Caco-2 (cell line): ENCODE measurements at places on chromosomes 5 and 9. TPM values are rescaled to one million over a fixed set of nuclear protein-coding genes. Genes with fewer than 3 reads are reported as not detected.

The PITX1 gene
- 114 and 117 TPM in 2 replicates for total RNA-seq

The NTRK2 gene
- total RNA-seq, result not detected in 2 replicates

The ADAMTS6 gene
- 0.23 and 0.67 TPM in 2 replicates for total RNA-seq

The PIP5K1B gene
- total RNA-seq, result 10.3 and 12.9 TPM in 2 replicates

The SHISAL2B gene
- total RNA-seq, result not detected in 2 replicates

The DMGDH gene
- total RNA-seq, result 0.28 and 1.8 TPM in 2 replicates

The RASGEF1C gene
- total RNA-seq, result not detected in 2 replicates

The AHRR gene
- 0.91 and 1.1 TPM in 2 replicates for total RNA-seq

The HAPLN1 gene
- 2.4 and 4.9 TPM in 2 replicates for total RNA-seq

The FBP2 gene
- not detected in 2 replicates for total RNA-seq

The RNF38 gene
- 41.0 and 43.3 TPM in 2 replicates for total RNA-seq

The ZNF484 gene
- total RNA-seq, result 3.3 and 3.6 TPM in 2 replicates

The IRX1 gene
- not detected in 2 replicates for total RNA-seq

The OLFML2A gene
- total RNA-seq, result 1.1 and 1.2 TPM in 2 replicates

The ECSCR gene
- not detected in 2 replicates for total RNA-seq

The CDH12 gene
- total RNA-seq, result not detected in 2 replicates

The MEGF10 gene
- not detected in 2 replicates for total RNA-seq

The QRFP gene
- not detected in 2 replicates for total RNA-seq

The RNF180 gene
- total RNA-seq, result 0.23 and 0.61 TPM in 2 replicates

The MFAP3 gene
- 21.9 and 24.1 TPM in 2 replicates for total RNA-seq

The SPINK6 gene
- total RNA-seq, result not detected in 2 replicates

The FAM163B gene
- not detected in 2 replicates for total RNA-seq

The ZFP2 gene
- total RNA-seq, result 0.29 and 0.35 TPM in 2 replicates

The CDK5RAP2 gene
- total RNA-seq, result 68.2 and 71.3 TPM in 2 replicates

The ZNF354C gene
- not detected in 2 replicates for total RNA-seq

The IL3 gene
- total RNA-seq, result not detected in 2 replicates

The PCDHB3 gene
- not detected in 2 replicates for total RNA-seq

The GGTA1 gene
- not detected in 2 replicates for total RNA-seq

The SOX30 gene
- 2.9 and 3.1 TPM in 2 replicates for total RNA-seq

The SPINK13 gene
- not detected in 2 replicates for total RNA-seq

The FOXI1 gene
- total RNA-seq, result 0.14 and 0.39 TPM in 2 replicates

The C5orf58 gene
- total RNA-seq, result not detected in 2 replicates

The HSD17B3 gene
- not detected in 2 replicates for total RNA-seq

The ADGRV1 gene
- 23.2 and 31.1 TPM in 2 replicates for total RNA-seq

The GRIA1 gene
- not detected in 2 replicates for total RNA-seq

The FABP6 gene
- not detected in 2 replicates for total RNA-seq

The SLC27A4 gene
- 21.1 and 22.8 TPM in 2 replicates for total RNA-seq

The WDR31 gene
- total RNA-seq, result 1.9 and 2.3 TPM in 2 replicates

The DBH gene
- total RNA-seq, result not detected in 2 replicates

The CD274 gene
- 0.67 TPM in 1 of 2 replicates, not detected in the other for total RNA-seq

The ELAVL2 gene
- 0.18 and 0.21 TPM in 2 replicates for total RNA-seq

The PGM5 gene
- 4.2 and 6.5 TPM in 2 replicates for total RNA-seq

The FREM1 gene
- 0.50 and 0.67 TPM in 2 replicates for total RNA-seq

The RORB gene
- not detected in 2 replicates for total RNA-seq

The SLC4A9 gene
- 0.11 and 0.35 TPM in 2 replicates for total RNA-seq

The CDK9 gene
- total RNA-seq, result 47.9 and 48.2 TPM in 2 replicates

The SH3RF2 gene
- total RNA-seq, result 49.4 and 55.0 TPM in 2 replicates

The OBP2B gene
- not detected in 2 replicates for total RNA-seq

The BARHL1 gene
- total RNA-seq, result not detected in 2 replicates

The CCL28 gene
- total RNA-seq, result 5.5 and 8.6 TPM in 2 replicates
